T-helper 22 cell (primary cell): ENCODE measurements at places on chromosomes 6 and 20.

DNA sequence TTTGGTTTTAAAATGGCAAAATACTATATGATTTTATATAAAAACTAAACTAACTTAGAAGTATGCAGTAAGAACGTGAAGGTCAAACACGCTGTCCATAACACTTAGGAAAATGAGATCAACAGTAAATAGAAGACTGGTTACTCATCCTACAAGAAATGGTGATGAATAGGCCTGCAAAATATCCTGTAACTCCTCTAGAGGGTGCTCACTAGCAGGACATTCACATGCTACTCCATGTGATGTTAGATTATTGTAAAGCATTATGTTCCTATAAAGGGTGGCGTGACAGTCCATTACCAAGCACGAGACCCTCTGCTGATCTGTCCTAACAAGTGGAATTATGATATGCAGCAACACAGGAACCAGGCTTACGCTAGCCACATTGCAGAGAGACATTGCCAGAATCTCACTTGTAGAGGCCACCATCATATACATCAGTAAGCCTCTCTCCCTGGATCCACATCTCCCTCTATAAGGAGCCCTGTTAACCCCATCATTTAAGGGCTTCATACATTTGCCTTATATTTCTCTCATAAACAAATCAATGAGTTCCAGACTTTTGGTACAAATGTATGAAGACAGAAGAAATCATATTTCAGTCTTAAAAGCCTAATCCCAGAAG lies 18.0 kb upstream of the DEFB129 start:
- no peak for DNase-seq

DNA sequence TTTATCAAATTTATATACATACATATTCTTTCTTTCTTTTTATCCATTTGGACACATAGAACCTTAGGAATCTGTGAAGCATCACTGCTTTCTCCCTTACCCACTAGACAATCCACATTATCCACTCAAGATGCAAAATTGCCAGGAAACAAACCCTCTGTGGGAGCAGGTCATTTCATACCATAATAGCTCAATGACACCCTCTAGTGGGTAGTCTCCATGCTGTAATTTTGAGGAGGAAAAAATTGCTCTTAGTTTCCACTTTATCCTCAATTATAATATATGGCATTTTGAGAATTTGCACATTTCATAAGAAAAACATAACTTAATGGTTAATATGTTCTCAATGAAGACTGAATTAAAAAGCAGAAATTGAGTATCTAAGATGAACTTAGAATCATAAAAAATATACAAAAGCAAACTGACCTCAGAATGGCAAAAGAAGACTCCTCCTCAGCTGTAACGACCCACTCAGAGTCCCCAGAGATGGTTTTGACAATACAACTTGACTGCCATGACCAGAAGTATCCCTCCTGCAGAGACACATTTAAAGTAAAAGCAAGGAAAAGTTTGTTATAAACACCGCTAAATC lies 164.1 kb downstream of the FRK start:
- no peak for DNase-seq

- no peak for DNase-seq
These were observed 74.2 kb downstream of the CD164 start for GRCh38 chr6:109308018-109308492.

- no peak for DNase-seq
These were observed 24.1 kb upstream of the SALL4 start for GRCh38 chr20:51826372-51826771.

DNA sequence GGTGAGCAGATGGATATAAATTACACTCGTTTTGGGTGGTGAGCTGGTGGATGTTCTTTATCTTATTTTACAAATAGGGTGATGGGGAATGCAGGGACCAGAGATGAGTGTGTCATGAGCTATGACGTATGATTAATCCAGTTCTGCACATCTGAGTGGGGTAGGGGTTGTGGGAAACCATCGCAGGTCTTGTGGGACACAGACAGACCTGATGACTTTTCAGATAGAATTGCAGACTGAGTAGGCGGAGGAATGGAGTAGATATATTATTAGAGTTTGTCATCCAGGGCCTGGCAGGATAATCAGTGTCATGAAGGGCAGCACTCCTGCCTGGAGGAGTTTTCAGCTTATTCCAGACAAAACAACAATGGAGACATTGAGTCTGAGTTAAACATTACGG lies 12.9 kb upstream of the DSP start:
- DNase-seq, result no peak

- no peak for DNase-seq
These were observed 50.4 kb downstream of the HMGCLL1 start for GRCh38 chr6:55528624-55529023.

DNA sequence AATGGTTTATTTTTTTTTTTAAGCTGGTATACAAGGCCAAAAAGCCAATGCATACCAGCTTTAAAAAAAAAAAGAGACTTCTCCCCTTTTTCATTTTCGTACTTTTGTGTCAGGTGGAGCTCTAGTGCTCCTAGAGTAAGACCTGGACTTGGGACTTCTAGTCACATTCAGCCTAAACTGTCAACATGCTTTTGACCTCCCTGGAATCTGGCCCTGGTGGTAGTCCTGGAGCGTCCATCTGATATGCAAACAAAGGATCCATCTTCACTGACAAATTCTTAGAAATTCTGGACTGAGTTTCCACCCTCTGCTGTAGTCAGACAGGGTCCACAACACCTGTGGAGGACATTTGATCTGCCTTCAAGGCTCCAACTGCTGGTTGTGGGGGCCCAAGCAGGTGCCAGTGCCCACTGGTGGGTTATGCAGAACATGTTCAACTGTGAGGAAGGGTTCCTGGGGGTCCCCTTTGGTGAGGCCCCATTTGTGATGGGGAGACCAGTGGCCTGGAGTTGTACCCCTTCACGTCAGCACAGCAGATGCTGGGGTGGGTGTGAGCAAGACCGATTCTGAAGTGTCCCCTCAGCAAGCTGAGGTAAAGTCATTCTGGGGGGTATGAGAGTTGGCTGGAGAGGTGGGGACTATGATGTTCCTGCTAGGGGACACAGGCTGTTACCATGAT lies 12.6 kb upstream of the PCMTD2 start:
- no peak for DNase-seq

- DNase-seq, result no peak
These were observed 142.7 kb upstream of the GGTLC1 start for GRCh38 chr20:24131281-24131680.

GRCh38 chr20:20192366-20192765 lies 140.0 kb downstream of the CFAP61 start:
- DNase-seq, result no peak

DNA sequence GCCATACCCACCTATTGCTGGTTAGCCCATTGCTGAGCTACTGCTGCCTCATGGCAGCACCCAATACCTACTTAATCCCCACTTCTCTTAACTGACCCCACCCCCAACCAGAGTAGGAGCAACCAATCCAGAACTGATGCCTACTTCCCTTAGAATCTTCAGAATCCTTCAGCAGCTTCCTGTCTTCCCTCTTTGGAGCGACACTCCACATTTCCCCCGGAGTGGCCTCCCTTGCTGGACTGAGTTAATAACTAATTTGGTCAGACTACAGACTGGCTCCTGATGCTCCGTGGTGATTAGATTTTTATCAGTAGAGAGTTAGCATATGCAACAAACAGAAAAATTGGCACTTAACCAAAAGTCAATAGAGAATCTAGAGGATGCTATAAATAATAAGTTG lies 51.2 kb upstream of the UBR2 start:
- DNase-seq, result no peak

GRCh38 chr6:2798586-2799134 lies 33.5 kb downstream of the WRNIP1 start:
- no peak for DNase-seq

GRCh38 chr6:133108419-133108818 lies 132.7 kb upstream of the EYA4 start:
- DNase-seq, result no peak

- no peak for DNase-seq
These were observed 184.4 kb downstream of the PTPRK start for GRCh38 chr6:128335963-128336362.

DNA sequence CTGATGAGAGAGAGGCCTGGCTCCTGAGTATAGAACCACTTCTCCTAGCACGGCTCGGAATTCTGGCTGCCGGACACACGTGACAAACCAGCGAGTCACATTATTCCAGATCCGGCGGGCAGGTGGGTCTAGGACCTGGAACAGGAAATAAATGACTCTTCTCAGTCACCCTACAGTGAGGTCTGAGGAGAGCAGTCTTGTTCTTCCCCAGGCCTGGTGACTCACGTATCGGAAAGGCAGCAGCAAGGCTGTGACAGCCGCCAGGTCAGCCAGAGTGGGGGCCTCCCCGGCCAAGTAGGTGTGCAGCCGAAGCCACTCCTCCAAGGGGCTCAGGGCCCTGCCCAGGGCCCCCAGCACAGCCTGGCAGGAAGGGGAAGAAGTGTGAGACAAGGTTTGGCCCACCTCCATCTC lies 2.8 kb downstream of the VARS1 start:
- DNase-seq, result no peak

DNA sequence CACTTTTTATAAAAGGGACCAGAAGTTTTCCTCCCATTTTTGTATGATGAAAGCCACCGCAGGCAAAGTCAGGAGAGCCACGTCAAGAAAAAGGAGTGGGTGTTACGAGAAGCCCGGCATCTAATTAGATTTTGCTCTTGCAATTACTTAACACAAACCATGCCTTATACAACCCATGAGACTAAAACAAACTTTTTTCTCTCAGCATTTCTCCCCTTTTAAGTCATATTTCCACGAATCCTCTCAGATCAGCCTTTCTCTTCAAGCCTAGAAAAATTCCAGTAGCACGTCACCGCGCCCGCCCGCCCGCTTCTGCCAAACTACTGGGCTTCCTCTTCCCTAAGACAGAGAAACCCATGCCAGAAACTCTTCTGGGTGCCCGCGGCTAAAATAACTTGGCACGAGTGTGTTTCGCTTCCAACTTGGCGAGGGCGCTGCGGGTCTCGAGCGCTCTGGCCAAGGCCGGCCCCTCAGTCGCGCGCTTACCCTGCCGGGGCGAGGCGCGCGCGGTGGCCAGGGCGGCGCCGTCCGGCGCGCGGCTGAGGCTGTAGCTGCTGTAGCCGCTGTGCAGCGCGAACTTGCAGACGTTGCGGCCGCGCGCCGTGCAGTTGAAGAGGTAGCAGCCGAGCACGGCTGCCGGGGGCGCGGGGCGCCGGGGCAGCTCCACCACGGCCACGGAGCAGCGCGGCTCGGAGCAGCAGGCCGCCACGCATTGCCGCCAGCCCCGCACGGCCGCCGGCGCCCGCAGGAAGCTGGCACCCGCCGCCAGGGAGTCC lies 1.0 kb downstream of the LRP11 start:
- DNase-seq, result peak; percentile 2

DNA sequence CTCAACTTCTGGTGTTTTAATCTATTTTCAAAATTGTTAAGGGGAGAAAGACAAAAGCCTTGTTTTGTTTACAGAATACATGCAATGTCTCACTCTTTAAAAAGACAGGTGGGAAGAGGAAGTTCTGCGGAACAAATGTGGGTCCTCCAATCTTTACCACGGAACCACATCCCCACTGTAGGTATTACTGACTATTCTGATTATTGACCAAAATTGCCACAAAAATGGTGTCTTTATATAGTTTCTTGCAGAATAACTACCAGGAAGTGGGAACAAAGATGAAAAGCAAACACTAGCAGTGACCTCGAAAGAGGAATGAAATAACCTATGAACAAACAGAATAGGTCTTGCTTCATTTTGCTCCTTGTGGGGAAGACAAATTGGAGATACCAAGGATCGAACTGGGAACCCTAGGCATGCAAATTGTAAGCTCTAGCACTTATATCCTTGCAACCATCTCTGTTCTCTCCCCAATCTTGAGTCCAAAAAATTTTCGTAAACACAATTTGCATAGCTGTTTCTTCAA lies 106.7 kb downstream of the GPX5 start:
- DNase-seq, result no peak

DNA sequence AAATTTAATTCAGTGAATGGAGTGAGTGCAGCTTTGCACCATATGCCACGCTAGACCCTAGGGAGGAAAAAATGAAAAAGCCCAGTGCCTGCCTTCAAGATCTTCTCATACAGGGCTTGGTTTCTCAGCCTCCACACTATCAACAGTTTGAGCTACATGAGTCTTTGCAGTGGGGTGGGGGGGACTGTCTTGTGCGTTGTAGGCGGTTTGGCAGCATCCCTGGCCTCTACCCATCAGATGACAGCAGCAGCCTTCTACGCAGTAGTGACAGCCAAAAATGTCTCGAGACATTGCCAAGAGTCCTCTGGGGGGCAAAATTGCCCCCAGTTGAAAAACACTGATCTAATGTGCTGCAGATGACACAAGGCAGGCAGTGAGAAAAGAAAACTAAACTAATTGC lies 6.2 kb downstream of the CDH22 start:
- no peak for DNase-seq

DNA sequence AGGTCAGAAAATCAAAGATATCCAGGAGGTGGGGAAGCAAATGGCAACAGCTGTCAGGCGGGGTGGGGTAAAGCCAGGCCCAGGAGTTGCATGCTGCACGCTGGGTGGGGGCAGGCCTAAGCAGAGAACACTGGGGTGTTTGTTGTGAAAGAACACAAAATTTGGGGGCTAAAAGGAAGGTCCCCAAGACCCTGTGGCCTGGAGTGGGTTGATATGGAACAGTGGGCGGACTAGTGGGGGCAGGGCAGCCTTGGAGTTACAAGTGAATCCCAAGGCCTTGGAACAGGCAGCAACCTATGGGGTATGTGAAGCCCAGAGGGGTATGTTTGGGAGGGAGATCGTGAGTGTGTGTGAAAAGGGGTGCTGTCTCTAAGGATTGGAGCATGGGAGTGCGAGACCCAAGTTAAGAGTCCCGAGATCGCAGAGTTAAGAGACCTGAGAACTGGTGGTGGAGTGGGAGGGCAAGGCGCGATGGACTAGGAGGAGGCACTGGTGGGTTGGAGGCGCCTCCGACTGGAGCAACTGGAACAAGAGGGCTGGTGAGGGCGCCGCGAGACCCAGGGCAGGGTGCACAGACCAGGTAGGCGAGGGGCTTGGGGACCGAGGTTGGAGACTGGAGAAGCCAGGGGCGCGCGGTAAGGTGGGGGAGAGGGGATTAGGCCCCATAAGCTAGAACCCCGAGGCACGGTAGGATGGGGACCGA lies 658 bp downstream of the CUL7 start:
- no peak for DNase-seq

DNA sequence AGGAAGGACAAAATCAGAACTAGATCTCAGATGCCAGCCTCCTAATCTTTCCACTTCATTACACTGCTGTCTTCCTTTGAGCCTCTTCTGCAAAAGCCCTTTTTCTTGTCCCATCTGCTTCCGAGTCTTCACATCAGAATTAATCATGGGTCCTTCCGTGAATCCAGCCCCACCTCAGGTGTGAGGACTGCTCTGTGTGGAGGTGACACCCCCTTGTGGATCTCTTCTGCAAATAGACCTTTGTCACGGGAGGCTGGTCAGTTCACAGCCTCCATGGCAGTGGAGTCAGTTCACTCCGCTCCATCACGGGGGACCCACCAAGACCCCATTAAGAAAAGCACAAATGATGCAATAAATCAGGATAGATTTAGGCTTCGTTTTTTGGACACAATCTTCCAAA lies 171.1 kb downstream of the ADAT2 start:
- DNase-seq, result no peak
